ENCODE measurements at places on chromosomes 2 and 18.

GRCh38 chr18:24138409-24138788 lies 463 bp upstream of the CABYR start:
- no peak for DNase-seq

- no peak for DNase-seq
Observed at GRCh38 chr2:227464361-227464760, 7.6 kb upstream of the AGFG1 start.

- DNase-seq = no peak
Observed at GRCh38 chr2:75560768-75561565, at the start of gene EVA1A. TSS of gene EVA1A (minus strand) at chr2:75560939. CDS start at chr2:75518140, 42,799 bp downstream.

GRCh38 chr2:144048631-144049060 lies 471.3 kb downstream of the ZEB2 start:
- no peak for DNase-seq

- no peak for DNase-seq
Observed at GRCh38 chr18:78378403-78378802, 601.2 kb upstream of the SALL3 start.

- DNase-seq = no peak
Observed at GRCh38 chr2:176516051-176516602, 246.9 kb downstream of the MTX2 start.

Measured in stimulated activated CD8-positive, alpha-beta memory T cell treated with anti-CD3 and anti-CD28 coated beads, Interleukin-2, amount 100 ng/mL, for 1 hour (primary cell).